ENCODE measurements at places on chromosomes 1 and 21.

- no peak for DNase-seq
Observed at GRCh38 chr1:16015960-16016901, 1.6 kb downstream of the HSPB7 start.

DNA sequence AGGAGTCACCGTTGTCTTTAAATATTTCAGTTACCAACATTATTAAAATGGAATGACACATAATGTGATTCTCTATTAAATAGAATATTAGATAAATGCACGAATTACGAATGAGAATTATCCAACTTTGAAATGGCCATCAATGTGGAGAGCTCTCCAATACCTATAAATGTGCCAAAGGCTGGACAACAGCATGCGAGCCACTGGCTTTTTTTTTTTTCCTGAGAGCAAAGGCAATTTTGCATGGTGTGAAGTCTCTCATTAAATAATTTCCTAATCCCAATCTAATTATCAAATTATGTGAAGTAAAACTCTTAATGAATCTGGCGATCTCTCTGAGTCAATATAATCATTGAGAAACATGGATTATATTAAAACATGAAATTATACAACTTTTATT is 113.5 kb downstream of the KCNT2 start:
- DNase-seq: no peak

DNA sequence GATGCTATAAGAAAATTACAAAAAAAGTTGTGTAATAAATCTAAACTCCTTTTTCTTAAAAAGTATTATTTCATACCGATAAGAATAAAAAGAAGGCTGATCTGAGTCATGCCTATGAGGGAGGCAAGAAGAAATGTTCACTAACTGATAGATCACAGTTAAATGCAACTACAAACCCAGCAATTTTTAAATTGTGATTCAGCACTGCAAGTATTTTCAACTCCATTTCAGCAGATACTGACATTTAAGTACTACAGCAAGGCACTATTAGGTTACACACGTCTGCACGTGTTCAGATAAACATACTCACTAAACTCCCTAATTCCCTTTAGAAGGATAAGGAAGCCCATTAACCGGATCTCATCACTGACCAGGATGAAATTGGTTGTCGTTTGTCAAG is 213.3 kb upstream of the ZRANB2 start:
- DNase-seq: no peak

DNA sequence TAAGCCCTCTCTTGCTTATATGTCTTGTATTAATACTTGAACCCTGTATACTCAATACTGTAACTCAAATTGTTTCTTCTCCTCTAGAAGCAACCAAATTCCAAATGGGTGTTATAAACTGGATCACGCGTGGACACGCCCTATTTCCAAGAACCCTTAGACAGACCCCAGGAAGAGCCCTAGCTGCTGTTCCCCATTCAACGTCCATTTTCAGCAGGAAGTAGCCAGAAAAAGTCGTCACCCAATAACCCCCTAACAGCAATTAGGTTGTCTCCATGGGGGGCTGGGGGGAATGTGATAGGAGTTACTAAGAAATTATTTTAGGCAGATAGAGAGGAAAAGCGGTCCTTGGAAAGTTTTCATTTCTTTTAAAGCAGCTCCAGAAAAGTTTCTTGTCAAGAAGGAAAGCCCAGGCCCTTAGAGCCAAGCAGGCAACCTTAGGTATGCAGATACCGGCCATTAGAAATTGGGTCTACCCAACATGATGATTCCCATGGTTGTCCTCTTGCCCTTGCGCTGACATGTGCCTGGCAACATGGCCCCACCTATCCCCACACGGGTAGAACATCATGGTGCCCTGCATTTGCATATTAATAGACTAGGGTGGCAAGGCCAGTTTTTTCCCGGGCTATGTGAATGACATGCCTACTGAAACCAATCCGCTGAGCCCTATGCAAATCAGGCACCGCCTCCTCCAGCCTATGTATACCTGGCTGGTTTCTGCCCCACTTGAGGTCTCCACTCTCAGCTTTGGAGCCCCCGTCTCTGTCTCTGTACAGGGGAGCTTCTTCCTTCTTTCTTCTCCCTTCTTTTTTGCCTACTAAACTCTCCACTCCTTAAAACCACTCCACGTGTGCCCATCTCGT is 4.0 kb upstream of the CD46 start:
- no peak for DNase-seq

DNA sequence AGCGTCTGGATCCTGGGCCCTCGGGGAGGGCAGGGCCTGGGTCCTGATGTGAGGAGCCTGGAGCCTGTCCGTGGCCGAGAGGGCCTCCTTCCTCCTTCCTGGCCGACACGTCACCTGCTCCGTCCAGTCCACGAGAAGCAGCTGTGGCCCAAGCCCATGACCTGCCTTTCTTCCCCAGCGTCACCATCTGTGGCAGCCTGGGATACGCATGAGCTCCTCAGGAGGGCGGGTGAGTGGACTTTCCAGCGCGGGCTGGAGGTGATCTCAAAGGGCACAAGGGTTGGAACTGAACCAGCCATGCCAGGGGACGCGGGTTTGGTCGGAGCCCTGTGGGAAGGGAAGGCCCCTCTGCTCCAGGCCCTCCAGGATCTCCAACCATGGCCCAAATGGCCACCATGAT is 90.4 kb downstream of the DHRS3 start:
- no peak for DNase-seq

DNA sequence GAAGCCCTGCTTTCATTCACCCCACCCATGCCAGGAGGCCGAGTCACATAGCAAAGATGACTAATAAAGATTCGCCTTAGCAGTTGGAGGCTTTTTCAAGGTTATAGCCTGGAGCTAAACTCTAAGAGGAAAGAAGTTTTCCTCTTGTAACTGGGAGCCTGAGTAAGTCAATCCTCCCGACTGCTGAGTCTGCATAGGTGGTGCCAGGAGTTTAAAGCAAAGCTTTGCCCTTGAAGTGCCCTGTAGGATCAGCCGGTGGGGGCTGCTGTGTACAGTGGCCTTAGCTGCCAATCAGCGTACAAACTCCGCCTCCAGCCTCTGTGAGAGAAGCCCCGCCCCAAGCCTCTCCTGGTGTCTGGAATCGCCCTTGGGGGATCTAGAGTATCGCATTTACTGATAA is 147.5 kb upstream of the SPATA6 start:
- DNase-seq: peak; percentile 51

- DNase-seq: no peak
Observed at GRCh38 chr1:192024881-192025280, 133.4 kb upstream of the RGS18 start.

DNA sequence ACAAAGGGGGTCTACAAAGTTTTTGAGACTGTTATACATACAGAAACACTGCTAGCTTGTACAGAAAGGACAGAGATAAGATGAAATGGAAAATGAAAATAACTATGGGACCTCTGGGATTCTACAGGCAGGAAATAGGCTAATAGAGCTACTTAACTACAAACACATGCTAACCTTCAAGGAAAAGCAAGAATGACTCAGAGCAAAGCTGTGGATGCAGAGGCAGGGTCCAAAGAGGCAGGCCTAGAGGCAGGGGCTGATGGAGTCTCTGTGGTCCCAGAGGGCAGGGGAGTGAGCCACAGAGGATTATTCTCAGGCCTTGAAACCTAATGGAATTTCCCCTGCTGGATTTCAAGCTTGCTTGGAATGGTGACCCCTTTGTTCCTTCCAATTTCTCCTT is 18.7 kb upstream of the GOLT1A start:
- DNase-seq: no peak

- no peak for DNase-seq
Observed at GRCh38 chr1:192159781-192160180, 1.5 kb downstream of the RGS18 start.

GRCh38 chr1:56045062-56045461 is 534.3 kb downstream of the PLPP3 start:
- no peak for DNase-seq

DNA sequence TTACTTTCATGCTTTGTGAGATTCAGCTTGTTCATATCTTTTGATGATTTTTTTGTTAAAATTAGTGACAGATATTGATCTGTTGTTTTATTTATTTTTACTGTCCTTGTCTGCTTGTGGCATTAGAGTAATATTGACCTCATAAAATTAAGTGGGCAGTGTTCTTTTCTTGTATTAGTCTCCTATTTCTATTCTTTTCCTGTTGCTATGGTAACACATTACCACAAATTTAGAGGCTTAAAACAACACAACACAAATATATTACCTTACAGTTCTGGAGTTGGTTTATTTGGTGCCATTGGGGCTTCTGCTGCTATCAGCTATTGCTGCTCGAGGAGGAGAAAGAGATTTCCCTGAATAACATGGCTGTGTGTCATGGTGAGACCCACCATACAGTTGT is 135.7 kb downstream of the C1orf94 start:
- no peak for DNase-seq

DNA sequence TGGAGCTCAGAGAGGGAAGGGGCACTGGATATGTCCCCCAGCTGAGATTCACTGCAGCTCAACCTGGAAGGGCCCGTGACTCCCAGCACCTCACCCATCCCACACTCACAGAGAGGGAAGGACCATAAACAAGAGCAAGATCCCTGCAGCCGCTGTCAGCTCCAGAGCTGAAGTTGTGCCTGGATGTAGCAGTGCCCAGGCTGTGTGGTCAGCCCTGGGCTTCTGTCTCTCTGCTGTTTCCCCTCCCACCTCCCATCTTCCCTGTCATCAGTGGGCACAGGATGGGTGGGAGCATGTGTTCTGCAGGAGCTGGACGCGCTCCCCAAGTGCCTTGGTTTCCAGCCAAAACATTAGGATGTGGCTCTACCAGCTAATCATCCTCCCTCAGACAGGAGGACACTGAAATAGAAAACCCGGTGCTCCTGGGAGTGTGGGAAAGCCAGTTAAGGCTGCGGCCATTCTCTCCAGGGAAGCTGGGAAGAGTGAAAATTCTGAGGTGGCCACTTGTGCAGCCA is 282.7 kb downstream of the NPHP4 start:
- DNase-seq: no peak
